ENCODE measurements at places on chromosomes 2 and 18.

GRCh38 chr2:37378411-37378810 is 34.0 kb downstream of the QPCT start:
- DNase-seq = no peak

GRCh38 chr18:50822756-50823155 is 2.9 kb upstream of the MRO start:
- no peak for DNase-seq

GRCh38 chr2:241197947-241198346 is 9.5 kb downstream of the ANO7 start:
- DNase-seq = no peak

GRCh38 chr18:13570216-13570615 is 156.1 kb downstream of the FAM210A start:
- DNase-seq = no peak

DNA sequence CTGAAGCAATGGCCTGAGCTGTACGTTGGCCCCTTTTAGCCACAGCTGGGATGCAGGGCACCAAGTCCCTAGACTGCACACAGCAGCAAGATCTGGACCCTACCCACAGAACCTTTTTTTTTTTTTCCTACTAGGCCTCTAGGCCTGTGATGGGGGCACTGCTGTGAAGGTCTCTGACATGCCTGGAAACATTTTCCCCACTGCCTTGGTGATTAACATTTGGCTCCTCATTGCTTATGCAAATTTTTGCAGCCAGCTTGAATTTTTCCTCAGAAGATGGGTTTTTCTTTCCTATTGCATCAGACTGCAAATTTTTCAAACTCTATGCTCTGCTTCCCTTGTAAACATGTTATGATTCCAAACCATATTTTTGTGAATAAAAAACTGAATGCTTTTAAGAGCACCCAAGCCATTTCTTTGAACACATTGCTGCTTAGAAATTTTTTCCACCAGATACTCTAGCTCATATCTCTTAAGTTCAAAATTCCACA is 33.5 kb downstream of the PDE1A start:
- DNase-seq = no peak

GRCh38 chr18:48948112-48949049 is 2.4 kb downstream of the SMAD7 start:
- peak; percentile 53 for DNase-seq

- peak; percentile 52 for DNase-seq
Observed at GRCh38 chr2:88199912-88200682, 30.0 kb downstream of the THNSL2 start.

DNA sequence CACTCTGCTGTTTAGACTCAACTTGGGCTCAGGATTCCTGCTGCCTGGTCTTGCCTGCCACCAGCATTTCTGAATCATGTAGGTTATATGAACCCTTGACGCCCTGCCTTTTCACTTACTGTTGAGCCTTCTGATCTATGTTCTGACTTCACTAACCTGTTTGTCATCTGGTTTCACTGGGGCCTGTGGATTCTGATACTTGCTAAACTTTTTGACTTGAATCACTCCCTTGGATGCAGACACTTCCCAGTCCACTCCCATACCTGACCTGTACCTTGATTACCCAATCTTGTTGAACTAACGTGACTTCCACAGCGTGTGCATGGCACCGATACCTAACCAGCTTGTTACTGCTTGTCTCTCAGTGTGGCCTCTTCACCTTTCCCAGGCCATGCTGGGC is 35.6 kb upstream of the SPAG16 start:
- DNase-seq = no peak

Measured in activated naive CD8-positive, alpha-beta T cell treated with anti-CD3 and anti-CD28 coated beads, Interleukin-2, amount 50 U/mL, for 24 hours (primary cell).